ENCODE measurements at places on chromosomes 5 and 9.

- DNase-seq: peak; percentile 29
Measured at GRCh38 chr5:179166886-179167841, 107.0 kb downstream of the ZNF354C start.

GRCh38 chr9:117164512-117164911 lies 250.3 kb downstream of the ASTN2 start:
- DNase-seq: no peak

- no peak for DNase-seq
Measured at GRCh38 chr5:88551724-88552345, 283.2 kb upstream of the TMEM161B start.

- no peak for DNase-seq
Measured at GRCh38 chr9:88809355-88810161, 181.7 kb upstream of the S1PR3 start.

GRCh38 chr9:105679257-105680022 lies 14.9 kb upstream of the TMEM38B start:
- no peak for DNase-seq

DNA sequence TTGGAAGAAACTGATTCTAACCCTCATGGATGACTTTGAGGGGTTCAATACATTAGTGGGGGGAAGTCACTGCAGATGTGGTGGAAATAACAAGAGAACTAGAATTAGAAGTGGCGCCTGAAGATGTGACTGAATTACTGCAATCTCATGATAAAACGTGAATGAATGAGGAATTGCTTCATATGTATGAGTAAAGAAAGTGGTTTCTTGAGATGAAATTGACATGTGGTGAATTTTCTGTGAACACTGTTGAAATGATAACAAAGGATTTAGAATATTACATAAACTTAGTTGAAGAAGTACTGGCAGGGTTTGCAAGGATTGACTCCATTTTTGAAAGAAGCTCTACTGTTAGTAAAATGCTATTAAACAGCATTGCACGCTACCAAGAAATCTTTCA lies 113.0 kb downstream of the UGCG start:
- DNase-seq: no peak

GRCh38 chr5:127757576-127757975 lies 54.4 kb downstream of the CCDC192 start:
- DNase-seq: peak; percentile 59

DNA sequence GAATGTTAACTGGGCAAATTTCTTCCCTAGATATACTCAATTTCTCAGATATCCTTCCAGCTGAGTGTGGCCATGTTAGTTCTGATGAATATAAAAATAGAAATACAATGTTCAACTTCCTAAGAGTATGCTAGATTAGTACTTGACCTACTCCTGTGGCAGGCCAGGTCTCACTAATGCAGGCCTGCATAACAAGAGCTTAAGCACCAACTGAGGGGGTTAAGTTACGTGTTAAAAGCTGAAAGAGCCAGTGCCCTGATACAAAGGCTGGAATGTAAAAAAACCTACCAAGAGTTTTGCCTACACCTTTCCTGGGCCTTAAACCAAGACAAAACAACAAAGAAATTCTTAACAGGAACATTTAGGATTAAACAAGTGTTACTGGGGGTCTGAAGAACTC lies 102.8 kb downstream of the MRPS30 start:
- no peak for DNase-seq

GRCh38 chr9:86685556-86685955 lies 261.8 kb downstream of the GAS1 start:
- DNase-seq: no peak

GRCh38 chr9:85740787-85741094 lies 1.0 kb downstream of the AGTPBP1 start:
- no peak for DNase-seq

GRCh38 chr9:14075218-14075617 lies 238.7 kb downstream of the NFIB start:
- no peak for DNase-seq

DNA sequence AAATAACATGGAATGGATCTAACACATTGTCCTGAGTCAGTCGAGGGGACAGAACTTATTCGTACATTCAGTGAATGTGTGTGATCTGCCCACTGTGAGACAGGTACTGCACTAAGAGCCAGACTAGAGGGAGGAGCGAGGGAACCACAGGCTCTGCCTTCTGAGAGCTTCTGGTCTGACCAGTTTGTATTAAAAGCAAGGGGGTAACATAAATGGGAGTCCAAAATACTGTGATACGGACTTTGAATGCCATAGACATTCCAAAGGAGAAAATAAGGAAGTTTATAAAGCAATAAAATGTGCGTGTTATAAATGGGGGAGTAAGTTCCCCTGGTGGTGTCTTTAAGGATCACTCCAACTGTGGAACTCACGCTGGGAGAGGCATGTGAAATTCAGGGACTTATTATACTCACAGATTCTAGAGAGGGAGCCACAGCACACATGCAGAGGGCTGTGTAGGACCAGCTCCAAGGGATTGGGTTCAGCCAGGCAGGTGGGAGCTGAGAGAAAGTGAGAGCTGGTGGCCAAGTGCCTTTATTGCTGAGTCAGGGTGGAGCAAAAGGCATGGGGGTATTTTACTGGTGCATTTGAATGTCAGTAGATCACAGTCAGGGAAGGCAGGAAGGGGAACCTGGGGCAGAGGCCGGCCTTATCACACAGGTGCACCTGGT lies 186.5 kb upstream of the WWC1 start:
- no peak for DNase-seq

DNA sequence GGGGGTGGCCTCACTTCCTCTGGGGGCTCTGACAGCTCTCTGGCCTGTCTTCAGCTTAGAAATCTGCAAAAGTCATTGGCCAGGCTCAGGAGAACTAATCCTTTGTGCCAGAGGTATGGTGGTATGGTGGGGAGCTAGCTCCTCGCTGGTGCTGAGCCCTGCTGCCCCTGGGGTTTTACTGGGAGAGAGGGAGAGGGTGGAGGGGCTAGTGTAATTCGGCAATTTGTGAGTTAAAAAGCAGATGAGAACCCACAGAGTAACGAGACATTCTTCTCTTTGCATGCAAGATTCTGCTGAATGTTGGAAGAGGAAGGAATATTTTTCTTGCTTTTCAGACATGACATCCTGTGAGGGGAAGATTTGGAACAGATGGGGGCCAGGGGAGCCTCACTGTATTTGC lies 65.5 kb upstream of the SPRY4 start:
- DNase-seq: no peak

DNA sequence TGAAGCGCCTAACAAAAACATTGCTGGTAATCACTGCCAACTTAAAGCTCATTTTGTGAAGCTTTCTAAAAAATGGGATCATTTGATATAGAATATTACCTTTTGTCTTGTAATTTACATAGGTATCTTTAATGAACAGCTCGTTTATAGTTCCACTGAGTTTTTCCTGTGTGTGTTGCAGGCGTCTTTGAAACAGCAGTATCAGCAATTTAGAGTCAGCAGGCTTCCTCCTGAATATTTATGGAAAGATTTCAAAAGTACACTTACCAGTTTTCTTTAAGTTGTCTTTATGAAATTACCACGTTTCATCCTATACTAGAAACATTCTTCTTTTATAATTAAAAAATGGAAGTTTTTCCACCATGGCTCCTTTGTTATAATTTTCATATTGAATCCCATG lies 140.3 kb upstream of the GRIN3A start:
- no peak for DNase-seq

GRCh38 chr9:8457055-8457454 lies 657.5 kb upstream of the DMAC1 start:
- no peak for DNase-seq

- DNase-seq: no peak
Measured at GRCh38 chr5:2212481-2212880, 329.8 kb upstream of the IRX4 start.

GRCh38 chr5:17839848-17840247 lies 205.6 kb downstream of the TAF11L14 start:
- DNase-seq: no peak

GRCh38 chr5:41869151-41869723 lies 988 bp downstream of the OXCT1 start:
- DNase-seq: peak; percentile 22

GRCh38 chr9:112446080-112446479 lies 40.5 kb upstream of the KIAA1958 start:
- no peak for DNase-seq

- DNase-seq: no peak
Measured at GRCh38 chr9:114902786-114903524, 27.4 kb downstream of the TNFSF8 start.

DNA sequence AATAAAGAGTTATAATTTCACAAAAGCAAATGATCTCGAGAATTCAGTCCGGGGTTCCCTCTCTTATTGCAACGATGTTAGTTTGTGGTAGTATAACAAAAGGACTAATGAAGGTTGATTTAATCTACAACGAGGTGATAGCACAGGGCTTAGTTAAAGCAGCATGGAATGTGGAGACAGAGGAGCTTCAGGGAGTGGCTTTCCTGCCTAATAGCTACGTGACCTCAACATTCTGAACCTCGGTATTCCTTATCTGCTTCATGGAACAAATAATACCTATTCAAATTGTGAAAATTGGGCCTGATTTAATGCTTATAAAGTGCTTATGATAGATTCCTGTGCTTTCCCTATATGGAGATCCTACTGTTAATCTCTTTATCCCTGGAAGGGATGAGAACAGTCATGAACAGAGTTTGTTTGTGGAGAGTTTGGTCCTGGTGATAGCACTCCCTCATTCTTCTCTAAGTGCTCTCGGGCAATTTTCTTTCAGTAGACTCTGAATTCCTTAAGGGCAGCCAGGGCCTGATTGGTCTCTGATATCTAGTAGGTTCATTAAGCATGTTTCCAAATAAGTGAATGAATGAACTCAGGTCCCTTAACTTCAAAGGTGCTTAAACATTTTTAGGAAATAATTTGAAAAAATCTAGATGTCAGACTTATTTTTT lies 104.1 kb upstream of the TUT7 start:
- no peak for DNase-seq

All from T-helper 2 cell (primary cell).